ENCODE measurements at places on chromosomes 5 and 9.

DNA sequence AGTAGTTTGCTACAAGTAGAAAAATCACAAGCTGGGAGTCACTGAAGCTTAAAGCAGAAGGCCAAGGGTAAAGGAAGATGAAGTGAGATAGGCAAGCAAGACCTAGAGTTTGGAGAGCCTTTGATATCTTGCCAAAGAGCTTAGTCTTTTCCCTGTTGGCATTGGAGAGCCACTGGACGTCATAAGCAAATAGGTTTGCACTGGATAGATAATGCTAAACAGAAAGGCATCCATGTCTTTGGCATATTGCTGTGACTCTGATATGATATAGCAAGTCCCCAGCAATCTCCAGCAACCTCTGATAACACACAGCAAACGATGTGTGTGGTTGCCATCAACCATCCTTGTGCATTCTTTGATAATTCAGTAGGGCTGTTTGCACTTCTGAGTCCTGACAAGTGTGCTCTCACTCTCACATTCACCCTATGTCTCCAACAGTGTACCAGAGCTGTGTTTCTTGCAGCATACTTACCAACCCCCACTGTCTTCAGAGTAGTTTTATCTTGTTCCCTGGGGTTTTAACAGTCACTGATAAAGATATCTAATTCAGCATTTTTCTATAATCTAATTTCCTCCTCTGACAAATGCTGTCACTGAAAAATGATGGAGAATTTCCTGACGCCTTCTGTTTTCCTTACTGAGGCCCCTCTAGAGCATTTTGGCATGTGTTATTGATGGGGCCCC is 16.9 kb upstream of the FREM1 start:
- DNase-seq: no peak

DNA sequence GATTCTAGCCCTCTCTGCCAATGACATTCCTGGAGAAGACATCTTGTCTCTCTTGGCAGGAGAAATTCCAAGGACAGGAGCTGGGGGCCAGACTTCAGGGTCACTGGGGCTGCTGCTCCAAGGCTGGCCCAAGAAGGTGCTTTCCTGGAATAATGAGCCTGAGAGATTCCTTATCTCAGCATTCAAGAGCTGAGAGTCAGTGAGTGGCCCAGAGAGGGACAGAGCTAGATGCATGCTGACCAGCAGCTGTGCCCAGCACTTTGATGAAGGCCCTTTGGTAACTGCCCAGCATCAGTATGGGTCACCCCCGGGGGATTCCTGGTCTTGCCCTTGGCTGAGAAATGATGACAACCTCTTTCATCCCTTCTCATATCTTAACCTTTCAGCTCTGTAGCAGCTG is 47.7 kb upstream of the CTNNA1 start:
- DNase-seq: no peak

GRCh38 chr9:35606726-35607125 is 1.7 kb downstream of the TESK1 start:
- DNase-seq: no peak

- no peak for DNase-seq
These were observed 441.7 kb downstream of the PRELID2 start for GRCh38 chr5:145393426-145393825.

GRCh38 chr9:27003426-27004077 is 1.9 kb downstream of the LRRC19 start:
- DNase-seq: no peak

GRCh38 chr9:135671591-135672041 is 8.5 kb downstream of the LCN9 start:
- DNase-seq: no peak

GRCh38 chr5:154487541-154487940 is 9.5 kb upstream of the HAND1 start:
- no peak for DNase-seq

- DNase-seq: no peak
These were observed 24.7 kb downstream of the ERP44 start for GRCh38 chr9:100074093-100074492.
